Stimulated activated CD8-positive, alpha-beta memory T cell treated with anti-CD3 and anti-CD28 coated beads, Interleukin-15, amount 100 ng/mL, for 48 hours (primary cell): ENCODE measurements at places on chromosomes 5 and 9.

GRCh38 chr9:136175616-136176197, 29.2 kb downstream of the LHX3 start:
- DNase-seq: no peak

GRCh38 chr9:74838351-74838750, 49.4 kb downstream of the TRPM6 start:
- DNase-seq: no peak

DNA sequence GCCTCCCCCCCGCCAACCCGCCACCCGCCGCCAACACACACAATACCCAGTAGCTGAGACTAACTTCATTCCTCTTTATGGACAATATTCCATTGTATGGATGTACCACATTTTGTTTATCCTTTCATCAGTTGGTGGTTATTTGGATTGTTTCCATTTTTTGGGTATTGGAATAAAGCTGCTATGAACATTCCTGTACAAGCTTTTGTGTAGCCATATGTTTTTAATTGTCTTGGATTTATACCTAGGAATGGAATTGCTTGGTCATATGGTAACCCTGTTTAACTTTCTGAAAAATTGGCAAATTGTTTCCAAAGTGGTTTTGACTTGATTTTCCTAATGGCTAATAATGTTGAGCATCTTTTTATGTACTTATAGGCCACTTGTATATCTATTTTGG, 4.9 kb upstream of the UBTD2 start:
- no peak for DNase-seq

DNA sequence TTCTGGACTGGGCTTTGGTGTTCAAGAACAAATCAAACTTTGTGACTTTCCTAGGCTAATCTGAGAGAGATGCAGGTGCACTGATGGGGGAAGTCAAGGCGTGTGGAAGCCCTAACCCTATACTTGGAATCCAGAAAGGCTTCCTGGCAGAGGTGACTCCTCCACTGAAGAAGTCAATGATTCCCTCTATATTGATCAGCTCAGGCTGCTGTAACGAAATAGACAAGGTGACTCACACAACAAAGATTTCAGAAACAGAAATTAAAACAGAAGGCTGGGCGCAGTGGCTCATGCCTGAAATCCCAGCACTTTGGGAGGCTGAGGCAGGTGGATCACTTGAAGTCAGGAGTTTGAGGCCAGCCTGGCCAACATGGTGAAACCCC, 69.6 kb upstream of the GGTA1 start:
- no peak for DNase-seq

- DNase-seq: no peak
Observed at GRCh38 chr9:70111641-70112236, 68.1 kb downstream of the MAMDC2 start.

GRCh38 chr9:35960039-35960655, 2.2 kb upstream of the OR2S2 start:
- DNase-seq: no peak

GRCh38 chr5:101278917-101279316, 375.8 kb upstream of the ST8SIA4 start:
- no peak for DNase-seq

DNA sequence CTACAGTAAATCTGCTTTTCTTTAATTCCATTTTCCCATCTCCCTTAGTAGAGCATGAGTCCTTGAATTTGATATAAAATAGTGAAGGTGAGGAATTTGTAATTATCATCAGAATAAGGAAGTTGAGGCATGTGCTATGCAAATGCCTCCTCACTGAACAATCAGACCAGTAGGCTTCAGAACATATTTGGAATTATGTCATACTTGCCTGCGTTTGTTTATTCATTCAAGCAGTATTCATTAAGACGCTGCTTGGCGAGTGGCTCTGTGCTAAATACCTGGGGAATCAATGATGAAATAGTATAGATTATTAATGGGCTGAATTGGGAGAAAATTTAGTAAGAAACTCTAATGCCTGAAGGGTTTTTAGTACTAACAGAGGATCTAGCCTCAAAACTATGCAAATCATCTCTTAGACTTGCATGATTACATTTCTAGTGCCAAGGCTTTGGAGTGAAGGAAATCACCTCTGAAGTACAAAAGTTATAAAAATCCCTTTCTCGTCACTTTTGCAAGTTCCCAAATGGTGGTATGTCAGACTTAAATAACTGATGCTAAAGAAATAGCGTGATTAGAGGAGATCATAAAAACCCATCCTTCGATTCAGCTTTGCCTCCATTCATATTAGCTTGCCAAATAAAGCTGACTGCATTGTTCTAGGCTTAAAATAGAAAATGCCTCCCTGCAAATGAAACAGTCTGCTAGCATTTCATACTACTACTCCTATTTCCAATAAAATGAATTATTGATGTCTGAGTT, 141.7 kb downstream of the PCSK5 start:
- DNase-seq: no peak

DNA sequence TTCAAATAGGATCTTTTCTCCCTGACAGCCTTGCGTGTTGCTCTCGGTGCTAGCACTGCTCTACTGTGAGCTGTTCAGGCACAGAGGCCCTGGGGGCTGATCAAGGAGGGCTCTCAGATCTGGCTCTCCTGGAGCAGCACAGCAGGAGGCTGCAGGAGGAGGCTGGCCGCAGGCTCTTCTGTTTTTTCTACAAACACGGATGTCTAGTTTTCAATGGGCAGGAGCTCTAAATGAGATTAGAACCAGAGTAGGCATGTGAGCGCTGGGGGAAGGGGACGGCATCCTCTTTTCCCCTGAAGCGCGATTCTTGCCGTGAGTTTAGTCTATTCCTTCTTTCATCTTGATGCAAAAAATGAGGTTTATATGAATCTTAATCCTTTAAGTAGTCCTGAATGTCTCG, 61.7 kb upstream of the IRX4 start:
- DNase-seq: no peak

DNA sequence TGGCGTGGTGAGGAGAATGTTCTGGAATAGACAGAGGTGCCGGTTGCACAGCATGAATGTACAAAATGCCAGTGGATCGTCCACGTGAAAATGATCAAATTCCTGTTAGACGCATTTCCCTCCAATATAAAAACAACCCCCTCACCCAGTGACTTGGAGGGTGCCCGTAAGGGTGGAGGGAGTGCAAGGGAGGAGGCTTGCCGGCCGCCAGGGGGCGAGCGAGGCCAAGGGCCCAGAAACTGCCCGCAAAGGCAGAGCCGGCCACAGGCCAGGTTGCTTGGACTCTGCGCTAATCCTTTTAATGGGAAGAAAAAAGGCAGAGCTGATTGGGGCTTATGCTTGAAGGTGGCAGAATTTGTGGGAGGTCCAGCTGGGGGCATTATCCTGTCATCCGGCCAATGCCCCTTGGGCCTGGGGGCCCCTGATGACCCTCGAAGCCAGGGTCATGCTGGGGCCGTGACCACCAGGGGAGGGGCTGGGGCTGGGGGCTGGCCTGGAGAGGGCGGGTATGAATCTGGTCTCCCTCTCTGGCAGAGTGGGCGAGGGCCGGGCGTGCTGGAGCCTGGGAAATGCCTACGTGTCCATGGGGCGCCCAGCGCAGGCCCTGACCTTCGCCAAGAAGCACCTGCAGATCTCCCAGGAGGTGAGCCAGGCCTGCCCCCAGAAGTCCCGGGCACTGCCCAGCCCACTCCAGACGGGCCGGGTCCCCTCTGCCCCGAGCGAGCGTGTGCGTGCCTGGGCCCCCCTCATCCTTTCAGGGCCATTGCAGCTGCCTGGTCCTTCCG, 12.0 kb downstream of the GPSM1 start:
- DNase-seq: no peak

DNA sequence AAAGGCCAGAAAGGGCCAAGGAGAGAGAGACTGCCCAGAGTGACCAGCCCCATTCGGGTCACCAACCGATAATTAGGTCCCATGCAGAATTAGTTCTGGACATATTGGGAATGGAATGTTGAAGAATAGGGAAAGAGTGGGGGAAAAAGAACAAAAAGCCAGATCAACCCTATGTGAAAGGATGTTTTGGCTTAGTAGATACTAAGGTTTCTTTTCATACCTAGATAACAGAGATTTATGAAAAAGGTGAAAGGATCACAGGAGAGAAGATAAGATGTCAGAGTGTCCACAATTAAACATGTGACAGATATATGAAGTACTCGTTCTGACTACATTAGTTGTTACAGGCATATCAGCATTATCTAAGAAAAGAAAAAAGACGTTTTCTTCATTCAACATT, 52.1 kb downstream of the MARCHF3 start:
- DNase-seq: no peak
